ENCODE measurements at places on chromosomes 5 and 9.

DNA sequence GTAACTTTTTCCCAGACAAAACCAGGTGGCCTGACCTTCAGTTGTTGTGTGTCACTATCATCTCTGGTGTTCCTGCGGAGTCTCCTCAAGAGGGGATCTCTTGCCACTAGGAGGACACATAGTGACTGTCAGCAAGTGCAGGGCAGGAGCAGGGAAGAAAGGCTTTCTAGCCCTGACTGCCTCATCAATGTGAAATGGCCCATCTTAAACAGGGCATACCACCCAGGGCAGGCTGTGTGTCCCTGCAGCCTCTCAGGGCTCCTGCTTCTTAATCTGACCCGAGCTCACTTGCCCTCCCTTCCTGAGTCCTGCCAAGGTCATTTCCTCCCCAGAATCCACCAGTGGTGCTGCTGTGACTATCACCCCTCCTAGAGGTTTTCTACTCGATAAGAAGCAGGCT lies 57.4 kb upstream of the SIMC1 start:
- DNase-seq = no peak

- no peak for DNase-seq
Observed at GRCh38 chr9:89675058-89675742, 70.4 kb downstream of the GADD45G start.

GRCh38 chr5:81995407-81995806 lies 23.6 kb downstream of the ATG10 start:
- no peak for DNase-seq

DNA sequence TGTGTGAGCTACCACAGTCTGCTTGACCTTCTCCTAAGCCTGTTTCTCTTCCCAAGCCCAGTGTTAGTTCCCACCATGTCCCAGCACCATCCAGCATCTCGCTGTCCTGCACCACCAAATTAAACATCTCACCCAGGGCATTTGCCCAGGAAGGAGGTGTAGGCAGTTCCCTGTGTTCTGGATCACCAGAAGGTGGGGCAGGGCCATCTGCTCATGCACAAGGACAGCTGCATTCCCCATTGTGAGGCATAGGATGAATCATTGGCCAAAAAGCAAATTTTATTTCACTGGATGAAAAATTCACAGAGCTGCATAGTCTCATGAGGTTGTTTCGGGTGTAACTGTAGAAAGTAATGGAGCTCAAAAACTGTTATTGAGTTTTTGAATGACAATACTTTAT lies 89.5 kb upstream of the GRIA1 start:
- peak; percentile 65 for DNase-seq

DNA sequence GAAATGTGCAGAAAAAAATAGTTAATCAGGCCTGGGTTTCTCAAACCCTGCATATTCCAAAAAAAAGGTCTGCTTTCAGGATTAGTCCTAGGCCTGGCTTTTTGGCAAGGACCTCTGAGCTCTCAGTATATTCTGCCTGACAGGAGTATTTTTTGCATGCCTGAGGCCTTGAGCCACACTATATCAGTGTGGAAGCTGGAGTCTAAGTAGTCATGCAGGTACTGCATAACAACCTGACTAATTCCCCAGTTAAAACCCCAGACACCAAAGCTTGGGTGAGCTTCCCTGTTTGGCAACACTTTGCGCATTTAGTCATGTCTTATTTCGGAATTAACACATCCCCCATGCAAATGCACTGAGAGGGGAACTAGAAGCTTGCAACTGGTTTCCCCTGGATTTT lies 359.5 kb downstream of the CETN3 start:
- DNase-seq = no peak

DNA sequence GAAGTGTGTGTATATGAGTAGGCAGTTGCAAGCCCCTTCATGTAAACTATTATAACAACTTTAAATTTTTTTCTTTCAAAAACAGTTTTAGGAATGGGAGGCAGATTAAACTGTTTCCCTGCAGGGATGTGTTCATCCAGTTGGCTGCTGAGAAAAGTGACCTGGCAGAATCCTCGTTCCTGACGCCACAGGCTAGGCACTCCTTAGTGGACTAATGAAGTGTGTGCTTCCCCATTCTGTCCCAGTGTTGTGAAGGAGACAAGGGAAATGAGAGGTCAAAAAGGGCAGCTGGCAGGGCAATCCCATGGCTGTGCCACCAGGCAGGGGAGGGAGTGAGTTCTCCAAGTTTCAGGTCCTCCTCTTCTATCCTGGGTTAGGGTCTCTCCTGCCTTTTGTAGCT lies 59.8 kb downstream of the FOXD1 start:
- no peak for DNase-seq

DNA sequence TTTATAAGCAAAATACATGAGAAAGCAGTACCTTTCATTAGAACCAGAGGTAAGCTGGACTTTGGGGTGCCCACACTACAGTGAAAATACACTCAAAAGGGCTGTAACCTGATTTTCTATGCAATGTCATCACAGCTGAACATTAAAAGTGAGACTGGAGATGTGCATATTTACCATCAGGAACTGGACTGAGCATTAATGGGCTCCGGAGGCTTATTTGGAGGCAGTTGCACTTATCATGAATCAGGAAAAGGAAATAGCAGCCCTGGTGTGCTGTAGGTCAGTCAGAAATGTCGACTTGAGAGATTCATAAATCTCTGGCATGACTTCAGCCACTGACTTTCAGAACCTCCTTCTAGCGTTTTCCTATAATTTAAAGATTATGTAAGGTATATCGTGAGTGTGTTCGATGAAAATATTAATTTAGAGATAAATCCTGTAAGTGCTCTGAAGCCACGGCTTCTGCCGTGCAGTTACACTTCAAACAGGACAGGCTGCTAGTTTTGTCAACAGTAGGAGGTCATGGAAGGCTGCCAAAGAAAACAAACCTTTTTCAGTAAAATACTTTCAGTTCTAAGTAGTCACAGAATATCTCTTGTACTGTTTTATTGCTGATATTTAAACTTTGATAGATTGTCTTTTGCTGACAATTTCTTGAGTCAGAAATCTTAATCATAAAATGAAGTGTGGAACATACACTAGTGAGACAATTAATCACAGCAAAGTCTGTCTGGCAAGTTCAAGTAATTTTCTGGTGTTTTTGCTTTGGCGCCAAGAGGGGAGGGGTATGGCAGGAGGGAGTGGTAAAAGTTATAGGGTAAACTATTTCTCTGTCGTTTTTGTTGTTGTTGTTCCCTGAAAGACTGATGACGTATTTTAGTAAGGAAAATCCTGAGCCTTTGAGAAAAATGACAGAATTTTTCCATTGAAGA lies 939.7 kb downstream of the NR2F1-AS1 start:
- DNase-seq = peak; percentile 82
